ENCODE measurements at places on chromosomes 2 and 18. TPM values are rescaled to one million over a fixed set of nuclear protein-coding genes. Genes with fewer than 3 reads are reported as not detected.

ACTG2 gene
- total RNA-seq: not detected

HJURP gene
- 64.5 TPM for total RNA-seq

CFAP53 gene
- total RNA-seq: 0.30 TPM

ARHGEF4 gene
- 9.1 TPM for total RNA-seq

BOLA3 gene
- 144 TPM for total RNA-seq

IL1B gene
- total RNA-seq: 0.13 TPM

ST8SIA5 gene
- total RNA-seq: not detected

WNT6 gene
- total RNA-seq: 0.31 TPM

DUSP19 gene
- total RNA-seq: 0.78 TPM

ZNF396 gene
- total RNA-seq: 0.71 TPM

CRACDL gene
- total RNA-seq: 3.2 TPM

IGFBP5 gene
- total RNA-seq: 0.27 TPM

SLC5A7 gene
- not detected for total RNA-seq

RGPD8 gene
- 3.1 TPM for total RNA-seq

PER2 gene
- 9.1 TPM for total RNA-seq

STPG4 gene
- total RNA-seq: not detected

FHOD3 gene
- total RNA-seq: 3.3 TPM

TM4SF20 gene
- 9.9 TPM for total RNA-seq

TAF4B gene
- total RNA-seq: 4.8 TPM

CIB4 gene
- total RNA-seq: 0.50 TPM

BUB1 gene
- total RNA-seq: 46.7 TPM

SERPINB2 gene
- 0.07 TPM for total RNA-seq

ASXL3 gene
- total RNA-seq: not detected

MAT2A gene
- total RNA-seq: 532 TPM

IL36RN gene
- 0.05 TPM for total RNA-seq
